ENCODE measurements at places on chromosomes 1 and 21.
A peak's percentile ranks its signal among the peaks of the same experiment; 100 is the strongest.

DNA sequence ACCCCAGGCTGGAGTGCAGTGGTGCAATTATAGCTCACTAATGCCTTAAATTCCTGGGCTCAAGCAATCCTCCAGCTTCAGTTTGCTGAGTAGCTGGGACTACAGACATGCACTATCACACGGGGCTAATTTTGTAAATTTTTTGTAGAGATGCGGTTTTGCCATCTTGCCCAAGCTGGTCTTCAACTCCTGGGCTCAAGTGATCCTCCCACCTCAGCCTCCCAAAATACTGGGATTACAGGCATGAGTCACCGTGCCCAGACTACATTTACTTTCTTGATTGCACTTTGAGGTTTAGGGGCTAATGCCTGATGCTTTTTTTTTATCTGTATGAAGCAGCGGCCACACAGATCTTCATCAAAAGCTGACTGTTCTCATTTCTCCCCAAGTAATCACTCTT, 124.6 kb downstream of the KIF26B start:
- DNase-seq: no peak

DNA sequence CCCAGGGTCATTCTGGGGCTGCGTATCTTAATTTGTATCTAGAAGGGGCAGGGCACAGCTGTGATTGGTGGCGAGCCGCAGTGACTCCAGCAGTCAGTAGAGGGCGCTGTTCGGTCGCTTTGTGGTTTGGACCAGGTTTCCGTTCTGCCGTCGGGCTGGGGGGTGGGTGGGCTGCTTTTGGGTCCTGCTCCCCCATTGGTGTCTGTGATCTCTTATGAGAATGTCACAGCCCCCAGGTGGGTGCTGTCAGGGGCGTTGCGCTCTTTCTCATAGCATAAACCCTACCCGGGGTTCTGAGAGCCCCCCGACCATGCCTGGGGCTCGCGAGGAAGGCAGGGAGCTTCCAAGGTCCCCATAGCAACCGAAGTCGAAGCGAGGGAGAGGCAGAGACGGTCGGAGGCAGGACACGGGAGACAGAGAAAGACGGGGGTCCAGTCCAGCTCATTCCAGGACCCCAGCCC, 5.4 kb downstream of the TFF3 start:
- peak; percentile 93 for DNase-seq

GRCh38 chr21:37742115-37742514, 174.1 kb downstream of the KCNJ6 start:
- DNase-seq: no peak

DNA sequence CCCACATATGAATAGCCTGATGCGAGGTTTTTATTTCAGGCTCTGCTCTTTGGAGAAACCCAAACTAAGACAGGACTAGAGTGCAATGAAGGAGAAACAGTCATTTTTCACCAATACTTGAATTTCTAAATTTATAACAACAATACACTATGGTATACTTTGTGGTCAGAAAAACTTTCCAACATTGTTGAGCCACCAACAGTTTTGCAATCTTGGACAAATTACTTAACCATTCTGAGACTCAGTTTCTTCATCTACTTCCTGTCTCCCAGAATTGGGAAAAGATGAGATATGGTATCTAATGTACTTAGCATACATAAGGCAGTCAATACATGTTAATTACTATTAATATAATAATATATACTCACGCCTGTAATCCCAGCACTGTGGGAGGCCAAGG, 519.8 kb upstream of the PLXNA2 start:
- DNase-seq: no peak

GRCh38 chr1:205688171-205689080, 8.1 kb upstream of the SLC45A3 start:
- no peak for DNase-seq

- DNase-seq: no peak
These were observed 4.9 kb downstream of the CD48 start for GRCh38 chr1:160706526-160707235.

GRCh38 chr21:44378646-44379514, 25.5 kb downstream of the TRPM2 start:
- DNase-seq: peak; percentile 72

DNA sequence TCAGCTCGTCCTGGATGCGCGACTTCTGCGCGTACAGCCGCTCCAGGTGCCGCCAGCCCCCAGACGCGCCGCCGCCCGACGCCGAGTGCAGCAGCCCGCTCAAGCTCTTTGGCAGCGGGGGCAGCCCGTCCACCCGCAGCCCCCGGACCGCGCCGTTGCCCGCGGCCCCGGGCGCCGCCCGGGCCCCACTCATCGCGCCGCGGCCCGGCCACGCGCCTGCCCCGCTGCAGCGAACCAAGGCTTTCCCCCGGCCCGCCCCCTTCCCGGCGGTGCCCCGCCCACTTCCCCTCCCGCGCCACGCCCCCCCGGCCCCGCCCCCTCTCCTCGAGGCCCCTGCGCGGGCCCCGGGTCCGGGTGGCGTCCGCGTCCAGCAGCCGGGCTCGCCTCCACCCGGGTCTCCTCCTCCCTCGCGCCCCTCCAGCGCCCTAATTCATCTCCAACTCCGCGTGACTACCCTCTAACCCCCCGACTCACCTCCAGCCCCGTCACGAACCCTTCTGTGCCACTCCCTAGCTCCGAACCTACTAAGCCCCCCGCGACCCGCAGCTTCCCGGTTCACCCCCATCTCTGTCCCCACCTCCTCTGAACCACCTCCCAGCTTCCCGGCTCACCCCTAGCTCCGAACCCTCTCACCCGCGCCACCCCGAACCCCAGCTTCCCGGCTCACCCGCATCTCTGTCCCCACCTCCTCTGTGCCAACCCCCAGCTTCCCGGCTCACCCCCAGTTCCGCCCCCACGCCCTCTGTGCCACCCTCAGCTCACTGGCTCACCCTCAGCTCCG, at the start of gene FAM89A:
Gene FAM89A, minus strand, starts transcription at position 236 of the 781 bp plus-strand sequence. Its CDS starts 43 bp downstream, at position 193.
- no peak for DNase-seq

DNA sequence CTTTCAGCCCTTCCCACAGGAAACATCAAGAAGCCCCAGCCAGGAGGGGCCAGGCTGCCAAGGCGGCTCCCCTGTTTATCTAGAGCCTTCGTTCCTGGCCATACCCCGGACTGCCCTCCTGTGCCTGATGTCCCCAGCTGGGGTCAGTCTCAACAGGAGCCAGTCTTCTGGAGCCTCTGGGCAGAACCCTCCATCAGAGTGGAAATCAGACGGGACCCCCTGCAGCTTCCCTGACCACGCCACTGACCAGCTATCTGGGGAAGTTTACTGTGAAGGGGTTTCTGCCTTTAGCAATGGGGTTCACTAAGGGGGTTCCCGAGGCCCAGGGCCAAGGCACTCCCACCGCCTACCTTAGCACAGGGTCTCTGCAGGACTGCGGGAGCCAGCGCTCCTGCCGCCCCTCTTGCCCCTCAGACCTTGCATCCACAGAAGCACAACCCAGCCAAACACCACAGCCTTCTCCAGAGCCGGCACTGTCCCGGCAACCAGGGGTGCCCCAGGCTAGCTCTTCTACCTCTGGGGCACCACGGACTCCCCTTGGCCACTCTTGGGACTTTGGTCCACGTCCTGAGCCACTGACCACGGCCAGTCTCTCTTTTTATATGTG, 3.5 kb upstream of the MTFR1L start:
- DNase-seq: peak; percentile 81

DNA sequence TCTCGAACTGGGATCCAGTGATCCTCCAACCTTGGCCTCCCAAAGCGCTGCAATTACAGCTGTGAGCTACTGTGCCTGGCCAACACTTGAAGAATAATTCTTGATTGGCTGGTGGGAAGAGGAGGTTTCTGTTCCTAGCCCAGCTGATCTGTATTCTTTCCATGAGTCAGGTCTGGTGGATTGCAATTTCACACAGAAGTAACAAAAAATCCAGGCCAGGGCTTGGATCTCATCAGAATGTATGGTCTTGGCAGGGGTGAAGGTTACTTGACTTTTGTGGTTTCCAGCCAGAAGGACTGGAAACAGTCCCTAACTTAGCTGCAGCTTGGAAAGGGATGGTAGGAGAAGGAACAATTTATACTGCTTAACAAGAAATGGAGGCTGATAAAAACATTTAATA, 5.1 kb upstream of the HP1BP3 start:
- DNase-seq: no peak

- DNase-seq: no peak
These were observed 19.4 kb downstream of the SOAT1 start for GRCh38 chr1:179313004-179313403.

DNA sequence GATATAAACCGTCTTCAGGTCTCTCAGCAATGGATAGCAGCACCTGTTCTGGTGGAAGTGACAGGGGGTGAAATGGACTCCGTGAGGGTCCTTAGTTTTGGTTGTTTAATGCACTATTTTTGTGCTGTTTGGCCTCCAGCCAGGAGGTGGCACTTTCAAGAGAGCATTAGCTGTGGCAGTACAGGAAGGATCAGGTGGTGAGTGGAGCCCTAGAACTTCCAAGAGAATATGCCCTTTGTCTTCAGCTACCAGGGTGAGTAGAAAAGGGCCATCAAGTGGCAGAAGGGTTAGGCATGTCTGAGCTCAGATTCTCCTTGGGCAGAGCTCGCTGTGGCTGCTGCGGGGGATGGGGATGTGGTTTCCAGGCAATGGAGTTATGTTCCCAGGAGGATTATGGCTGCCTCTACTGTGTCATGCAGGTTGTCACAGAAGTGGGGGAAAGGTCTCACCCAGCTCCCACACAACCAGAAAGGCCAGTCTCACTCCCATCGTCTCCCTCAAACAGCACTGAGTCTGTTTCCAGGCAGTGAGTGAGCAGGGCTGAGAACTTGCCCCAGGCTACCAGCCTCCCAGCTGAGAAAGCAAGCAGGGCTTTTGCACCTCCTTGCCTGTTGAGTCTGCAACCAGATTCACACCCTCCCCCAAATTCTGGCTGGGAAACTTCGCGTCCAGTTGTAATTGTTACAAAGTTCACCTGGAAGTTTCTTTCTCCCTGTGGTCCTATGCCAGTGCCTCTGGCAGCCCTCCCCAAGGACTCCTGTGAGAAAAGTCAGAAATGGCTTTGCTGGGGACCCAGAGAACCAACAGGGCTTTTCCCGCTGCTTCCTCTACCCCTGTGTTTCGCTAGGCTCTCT, 39.1 kb upstream of the TTLL7 start:
- DNase-seq: no peak

DNA sequence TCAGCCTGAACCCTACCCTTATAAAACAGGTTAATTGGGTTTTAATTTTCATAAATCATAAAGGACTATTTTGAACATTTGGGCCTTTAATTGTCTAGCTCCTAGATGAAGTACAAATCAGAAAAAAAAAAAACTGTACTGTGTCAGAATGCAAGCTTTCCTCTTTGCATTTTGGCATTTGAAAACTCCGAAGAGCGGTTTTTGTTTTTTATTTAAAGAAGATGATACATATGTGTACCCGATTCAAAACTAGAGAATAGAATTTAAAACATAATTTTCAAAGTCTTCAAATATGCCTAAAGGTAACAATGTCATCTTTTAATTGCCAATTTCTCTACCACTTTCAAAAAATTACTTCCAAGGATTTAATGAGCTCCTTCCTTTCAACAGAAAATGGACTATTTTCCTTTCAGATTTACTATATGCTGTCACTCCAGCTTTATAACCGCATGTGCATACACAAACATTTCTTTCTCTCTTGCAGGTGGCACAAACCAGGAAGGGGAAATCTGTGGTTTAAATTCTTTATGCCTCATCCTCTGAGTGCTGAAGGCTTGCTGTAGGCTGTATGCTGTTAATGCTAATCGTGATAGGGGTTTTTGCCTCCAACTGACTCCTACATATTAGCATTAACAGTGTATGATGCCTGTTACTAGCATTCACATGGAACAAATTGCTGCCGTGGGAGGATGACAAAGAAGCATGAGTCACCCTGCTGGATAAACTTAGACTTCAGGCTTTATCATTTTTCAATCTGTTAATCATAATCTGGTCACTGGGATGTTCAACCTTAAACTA, 33.7 kb downstream of the MRPL39 start:
- no peak for DNase-seq

GRCh38 chr21:44083631-44084291, 23.4 kb upstream of the PWP2 start:
- DNase-seq: peak; percentile 76

DNA sequence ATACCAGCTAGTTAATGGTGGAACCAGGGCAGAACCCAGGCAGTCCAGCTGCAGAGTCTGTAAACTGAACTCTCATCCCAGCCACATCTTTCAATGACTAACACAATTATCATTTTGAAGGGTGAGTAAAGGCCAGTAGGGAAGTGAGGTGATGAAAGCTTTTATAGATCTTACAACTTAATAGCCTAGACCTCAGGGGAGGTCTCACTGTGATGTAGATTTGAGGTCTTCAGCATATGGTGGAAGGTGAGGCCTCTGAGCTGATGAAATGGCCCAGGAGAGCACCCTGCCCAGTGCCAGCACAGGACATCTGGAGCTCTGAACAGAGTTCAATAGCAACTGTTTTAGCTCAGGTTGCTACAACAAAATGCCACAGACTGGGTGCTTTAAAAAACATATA, 44.8 kb upstream of the POU2F1 start:
- DNase-seq: no peak

DNA sequence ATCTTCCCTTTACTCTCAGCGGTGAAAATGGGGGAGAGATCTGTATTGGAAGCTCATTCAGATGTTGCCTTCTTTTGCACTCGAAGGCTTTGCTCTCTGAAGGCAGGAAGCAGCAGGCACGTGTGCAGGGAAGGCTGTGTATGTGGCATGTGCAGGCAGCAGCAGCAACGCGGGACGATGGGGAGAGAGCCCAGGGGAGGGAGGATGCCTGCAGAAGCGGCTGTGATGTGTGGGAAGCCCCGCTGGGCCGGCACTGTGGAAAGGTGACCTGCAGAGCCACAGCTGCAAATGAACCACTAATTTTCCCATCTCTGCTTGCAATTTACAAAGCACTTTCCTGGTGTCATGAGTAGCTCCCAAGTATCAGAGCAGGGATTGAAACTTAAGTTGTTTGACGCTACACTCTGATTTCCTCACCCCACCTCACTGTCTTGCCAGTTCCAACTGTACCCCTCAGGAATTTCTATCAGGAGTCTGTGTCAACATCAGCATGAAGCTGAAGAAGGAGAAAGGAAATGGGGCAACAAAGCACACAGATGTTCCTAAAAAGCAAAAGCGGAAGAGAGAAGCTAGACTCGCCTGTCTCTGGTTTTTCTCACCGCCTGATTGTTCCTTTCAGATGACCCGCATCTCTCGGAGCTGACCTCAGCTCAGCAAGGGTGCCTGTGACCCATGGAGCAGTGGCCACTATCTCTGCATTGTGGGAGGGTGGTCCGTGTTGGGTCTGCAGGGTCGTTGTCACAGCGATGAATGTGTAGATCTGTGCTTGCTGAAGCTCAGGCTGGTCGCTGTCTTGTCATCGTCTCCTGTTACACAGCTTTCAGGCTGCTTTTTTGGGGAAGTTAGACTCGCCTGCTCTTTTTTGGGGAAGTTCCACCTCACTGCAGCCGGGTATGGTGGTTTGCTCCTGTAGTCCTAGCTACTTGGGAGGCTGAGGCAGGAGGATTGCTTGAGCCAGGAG, 156.1 kb downstream of the KIF26B start:
- DNase-seq: peak; percentile 17

All from lower leg skin (tissue), 4 donors.